ENCODE measurements at places on chromosomes 4 and X. TPM values are rescaled to one million over a fixed set of nuclear protein-coding genes. Genes with fewer than 3 reads are reported as not detected.

GRCh38 chr4:141118381-141118780, 14.9 kb downstream of the RNF150 start:
- DNase-seq = no peak

- DNase-seq = no peak
Observed at GRCh38 chr4:141569141-141569540, 67.2 kb upstream of the IL15 start.

DNA sequence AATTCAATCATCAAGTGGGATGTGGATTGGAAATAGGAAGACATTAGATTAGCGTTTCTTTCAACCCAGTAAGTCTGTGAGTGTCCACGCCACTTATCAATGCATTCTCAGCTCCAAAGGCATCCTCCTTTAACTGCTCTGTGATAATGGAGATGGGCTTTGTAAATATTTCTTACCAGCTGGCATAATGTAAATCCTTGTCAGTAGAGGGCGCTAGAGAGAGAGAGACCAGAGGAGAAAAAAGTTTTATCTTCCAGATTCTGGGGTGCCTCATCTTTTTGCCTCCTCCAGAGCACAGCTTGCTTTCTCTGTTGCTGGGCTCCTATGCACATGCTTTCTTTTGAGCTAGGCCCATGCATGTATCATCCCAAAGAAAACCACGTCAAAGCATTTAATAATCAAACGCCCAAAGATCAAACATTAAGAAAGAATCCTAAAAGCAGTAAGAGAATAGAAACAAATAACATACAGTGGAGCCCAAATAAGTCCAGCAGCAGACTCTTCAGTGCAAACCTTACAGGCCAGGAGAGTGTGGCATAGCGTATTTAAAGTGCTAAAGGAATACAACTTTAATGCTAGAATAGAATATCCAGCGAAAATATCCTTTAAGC, 9.6 kb upstream of the MTMR1 start:
- no peak for DNase-seq

SMIM43 gene
- not detected for total RNA-seq

GRCh38 chr4:68079928-68080327, 49.7 kb downstream of the TMPRSS11F start:
- no peak for DNase-seq

Measured in liver (tissue), 10 donors.